ENCODE measurements at places on chromosomes 7 and 10. TPM values are rescaled to one million over a fixed set of nuclear protein-coding genes. Genes with fewer than 3 reads are reported as not detected.

Gene ASIC3
- 1.7 TPM for total RNA-seq

Gene LFNG
- 7.7 TPM for total RNA-seq

Gene MINDY4
- 3.0 TPM for total RNA-seq

Gene OR9A2
- not detected for total RNA-seq

Gene FHIP2A
- 4.6 TPM for total RNA-seq

Gene CDHR1
- not detected for total RNA-seq

Gene PLPP4
- 10.7 TPM for total RNA-seq

Gene MYL10
- 0.69 TPM for total RNA-seq

Gene TUBB8
- not detected for total RNA-seq

Gene WNT8B
- 0.29 TPM for total RNA-seq

Gene CDNF
- total RNA-seq = 1.2 TPM

Gene PDCD4
- 19.4 TPM for total RNA-seq

Gene TNRC18
- 26.8 TPM for total RNA-seq

Gene ITPRID1
- not detected for total RNA-seq

Gene DHX32
- total RNA-seq = 31.0 TPM

Gene RHBDD2
- 42.7 TPM for total RNA-seq

Gene PWWP2B
- 41.5 TPM for total RNA-seq

Gene COL28A1
- 0.26 TPM for total RNA-seq

Gene SPDYE9
- total RNA-seq = not detected

All from PC-3 (cell line).